Left ventricle myocardium inferior (tissue), 1 donor: ENCODE measurements at places on chromosomes 3 and 15. TPM values are rescaled to one million over a fixed set of nuclear protein-coding genes. Genes with fewer than 3 reads are reported as not detected.

The GASK1A gene
- total RNA-seq: 1.6 TPM

The ANKUB1 gene
- not detected for total RNA-seq

DNA sequence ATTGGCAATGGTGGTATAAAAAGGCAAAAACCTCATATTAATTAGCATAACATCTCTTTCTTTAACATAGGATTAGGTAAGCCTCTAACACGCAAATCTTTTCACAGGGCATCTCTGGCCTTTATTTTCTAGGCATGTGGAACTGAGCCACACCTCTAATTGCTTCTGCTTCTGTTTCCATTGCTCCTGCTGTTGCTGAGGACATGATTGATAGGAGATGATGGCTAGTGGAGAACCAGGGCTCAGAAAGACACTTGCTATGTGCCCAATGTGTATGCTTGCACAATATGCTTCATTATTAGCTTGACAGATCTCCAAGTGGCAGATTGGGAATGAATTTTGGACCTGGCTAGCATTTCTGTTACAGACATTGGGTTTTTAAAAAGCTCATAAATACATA lies 114.5 kb downstream of the EPHA3 start:
- DNase-seq: no peak

DNA sequence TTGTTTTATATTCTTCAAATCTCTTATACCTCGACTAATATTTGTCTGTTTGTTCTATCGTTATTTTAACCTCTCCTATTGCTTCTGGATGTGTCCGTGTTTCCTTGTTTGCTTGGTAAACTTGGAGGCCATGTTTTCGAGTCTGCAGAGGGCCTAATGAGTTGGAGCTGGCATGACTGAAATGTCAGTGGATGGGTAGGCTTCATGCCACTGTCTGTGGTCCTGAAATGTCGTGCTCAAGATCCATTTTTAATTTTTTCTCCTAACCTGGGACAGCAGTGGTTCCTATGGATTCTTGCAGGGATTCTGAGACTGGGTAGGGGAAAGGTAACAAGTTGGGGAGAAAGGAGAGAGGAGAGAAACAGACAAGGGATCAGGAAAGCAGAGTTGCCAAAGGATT lies 18.8 kb upstream of the GASK1A start:
- DNase-seq: no peak

The HIGD2B gene
- total RNA-seq: not detected

The TGM5 gene
- not detected for total RNA-seq

The FETUB gene
- total RNA-seq: not detected

The NRG4 gene
- total RNA-seq: not detected

The SENP5 gene
- total RNA-seq: 16.7 TPM

- DNase-seq: peak; percentile 20
Measured at GRCh38 chr3:133213937-133214336, 175.7 kb downstream of the TMEM108 start.

DNA sequence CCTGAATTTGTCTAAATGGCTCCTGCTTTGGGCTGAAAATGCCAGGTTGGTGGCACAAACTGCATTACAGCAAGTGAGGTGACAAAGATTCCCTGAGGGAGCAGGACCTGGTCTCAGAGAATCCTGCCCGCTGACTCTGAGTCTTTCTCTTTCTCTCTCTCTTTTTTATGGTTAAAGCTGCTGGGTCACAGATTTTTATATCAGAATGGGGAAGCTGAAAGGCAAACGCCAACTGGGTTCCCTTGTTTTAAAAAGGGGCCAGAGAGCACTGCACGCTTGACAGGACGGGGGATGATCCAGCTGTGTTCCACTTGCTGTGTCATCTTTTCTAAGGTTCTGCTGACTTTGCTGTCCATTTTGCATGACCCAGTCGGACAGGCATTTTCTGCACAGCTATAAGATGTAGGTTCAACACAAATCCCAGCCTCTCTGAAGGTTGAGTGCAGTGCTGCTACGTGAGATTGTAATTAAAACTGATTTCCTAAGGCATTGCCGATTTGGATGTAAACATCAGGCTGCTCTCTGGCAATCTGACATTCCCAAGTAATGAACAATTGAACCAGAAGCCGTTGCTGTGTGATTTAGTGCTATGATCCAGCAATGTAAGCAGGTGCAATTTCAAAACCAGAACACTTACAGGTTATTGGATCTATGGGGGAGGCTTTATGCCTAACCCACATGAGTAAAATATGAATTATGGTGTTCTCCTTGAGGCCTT lies 25.8 kb downstream of the ARHGEF3 start:
- DNase-seq: no peak

- peak; percentile 79 for DNase-seq
Measured at GRCh38 chr3:16600780-16601536, 4.3 kb downstream of the DAZL start.

- no peak for DNase-seq
Measured at GRCh38 chr3:108201258-108201657, 21.0 kb downstream of the IFT57 start.

The FAM81A gene
- total RNA-seq: 2.9 TPM

DNA sequence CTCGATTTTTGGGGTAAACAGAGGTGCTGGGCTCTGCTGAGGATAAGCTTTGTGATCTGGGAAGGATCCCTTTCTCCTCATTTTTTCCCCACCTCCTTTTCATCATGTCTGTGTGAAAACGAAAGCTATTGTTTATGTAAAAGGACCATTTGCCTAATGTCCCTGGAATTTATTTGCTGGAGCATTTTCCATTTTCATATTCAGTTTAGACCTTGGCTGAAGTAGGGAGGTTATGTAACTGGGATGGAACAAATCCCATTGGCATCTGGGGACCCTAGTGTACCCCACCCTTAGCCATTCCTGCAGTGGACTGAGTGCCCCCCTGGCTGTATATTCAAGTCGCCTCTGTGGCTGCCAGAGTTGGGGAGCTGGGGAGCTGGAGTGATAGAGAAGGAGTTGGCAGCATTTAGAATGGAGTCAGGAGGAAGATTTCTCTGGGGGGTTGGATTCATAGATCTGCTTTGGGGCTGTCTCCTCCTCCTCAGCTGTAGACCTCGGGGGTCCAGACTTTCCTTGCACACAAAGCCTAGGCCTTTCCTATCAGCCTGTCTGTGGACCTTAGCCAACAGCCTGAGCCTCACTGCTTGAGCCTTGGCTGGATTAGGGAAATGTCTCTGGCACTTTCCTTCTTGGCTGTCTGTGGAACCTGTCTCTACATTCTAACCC lies 270.4 kb upstream of the CTDSPL start:
- DNase-seq: peak; percentile 30

- DNase-seq: no peak
Measured at GRCh38 chr3:142224482-142225072, 808 bp downstream of the GK5 start.

The GOLGA8S gene
- total RNA-seq: 0.33 TPM
